IMR-90 (cell line): ENCODE measurements at places on chromosomes 3 and 15.

- no peak for DNase-seq
These were observed 61.1 kb downstream of the PCCB start for GRCh38 chr3:136311261-136311660.

DNA sequence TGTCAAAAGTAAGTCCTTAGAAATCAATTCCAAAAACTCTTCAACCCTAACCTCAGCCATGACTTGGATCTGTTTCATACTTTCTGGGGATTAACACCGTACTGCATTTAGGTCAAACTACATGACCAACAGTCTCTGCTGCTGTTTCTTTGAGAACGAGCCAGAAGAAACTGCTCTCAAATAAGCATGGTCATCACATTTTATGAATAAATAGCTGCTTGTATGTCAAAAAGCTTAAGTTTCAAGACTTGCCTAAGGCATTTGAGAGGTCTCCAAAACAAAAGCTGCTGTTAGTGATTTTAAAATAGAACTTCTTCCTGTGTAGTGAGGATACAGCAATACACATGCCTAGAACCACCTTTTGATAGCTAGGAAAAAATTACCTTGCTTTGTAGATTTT is 166.3 kb upstream of the CHRM5 start:
- DNase-seq, result no peak

DNA sequence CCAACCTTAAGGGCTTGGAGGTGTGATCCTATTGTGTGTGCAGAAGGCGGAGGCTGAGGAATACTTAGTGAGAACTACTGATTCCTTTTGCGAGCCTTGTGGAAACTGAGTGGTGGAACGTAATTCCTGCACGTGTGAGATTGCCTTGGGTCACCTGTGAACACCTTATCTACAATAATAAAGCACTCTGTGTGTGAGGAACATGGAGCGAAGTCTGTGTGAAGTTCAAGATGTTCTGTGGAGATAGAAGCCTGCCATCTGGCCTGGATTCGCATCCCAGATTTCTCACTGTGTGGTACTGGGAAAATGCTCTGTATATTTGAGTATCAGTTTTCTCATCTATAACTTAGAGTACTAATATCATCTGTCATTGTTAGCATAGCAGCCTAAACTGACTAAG is 179.5 kb upstream of the PDZRN3 start:
- no peak for DNase-seq

GRCh38 chr15:66820481-66821176 is 118.6 kb downstream of the SMAD6 start:
- DNase-seq, result no peak

DNA sequence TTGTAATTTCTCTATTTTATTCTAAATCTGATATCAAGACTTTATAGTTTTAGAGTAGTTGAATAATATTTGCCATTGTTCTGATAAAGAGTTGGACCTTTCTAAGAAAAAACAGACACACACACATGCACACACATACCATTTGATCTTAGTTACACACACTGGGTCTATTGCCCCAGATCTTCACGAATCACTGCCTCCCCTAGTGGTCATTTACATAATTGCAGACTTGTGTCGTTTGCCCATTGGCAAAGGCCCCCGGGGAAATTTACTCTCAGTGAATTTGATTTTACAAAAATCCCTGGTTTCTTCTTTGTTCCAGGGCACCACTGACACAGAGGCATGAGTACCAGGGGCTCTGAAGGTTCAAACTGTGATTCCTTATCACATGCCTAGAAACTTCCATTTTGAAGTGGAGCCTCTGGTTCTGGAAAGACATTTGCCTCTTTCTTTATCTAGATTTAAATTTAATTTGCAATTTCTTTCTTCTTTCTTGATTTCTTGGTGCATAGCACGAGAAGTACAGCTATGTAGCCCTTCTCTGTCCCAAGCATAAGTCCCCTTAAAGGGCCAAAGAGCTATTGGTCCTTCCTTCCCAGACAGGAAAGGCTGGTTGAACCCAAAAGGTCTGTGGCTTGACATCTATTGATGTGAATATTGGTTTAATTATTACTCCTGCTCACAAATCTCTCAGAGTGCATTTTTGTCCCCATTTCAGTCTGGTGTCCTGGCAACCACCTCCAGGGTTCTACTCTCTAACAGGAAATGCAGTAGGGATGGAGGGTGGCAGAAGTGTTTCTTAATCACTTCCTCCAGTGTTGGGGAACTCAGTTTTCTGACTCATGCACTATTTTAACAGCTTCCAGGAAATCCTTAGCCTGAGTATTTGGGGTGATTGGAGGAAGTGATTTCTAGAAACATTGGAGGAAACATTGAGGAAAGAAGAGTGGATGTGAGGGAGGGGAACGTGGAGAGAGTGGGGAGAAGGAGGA is 32.4 kb upstream of the SLC6A11 start:
- peak; percentile 22 for DNase-seq

GRCh38 chr3:147431751-147432150 is 22.6 kb downstream of the ZIC1 start:
- DNase-seq, result no peak

DNA sequence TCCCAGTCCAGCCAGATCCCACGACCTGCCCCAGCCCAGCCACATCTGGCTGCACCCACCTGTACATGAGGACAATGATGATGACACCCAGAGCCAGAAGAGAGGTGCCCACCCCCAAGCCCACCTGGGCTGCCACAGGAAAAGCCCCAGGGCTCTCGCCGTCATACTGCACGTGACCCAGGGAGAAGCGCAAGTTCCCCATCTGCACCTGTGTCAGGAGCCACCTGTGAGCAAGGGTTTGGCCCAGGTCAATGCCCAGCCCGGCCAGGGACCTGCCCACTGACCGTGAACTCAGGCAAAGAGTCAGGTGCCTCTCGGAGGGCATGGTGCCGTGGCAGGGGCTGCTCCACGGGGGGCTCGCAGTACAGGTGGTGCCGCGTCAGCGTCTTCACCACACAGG is 16.3 kb downstream of the PLXNB1 start:
- no peak for DNase-seq

DNA sequence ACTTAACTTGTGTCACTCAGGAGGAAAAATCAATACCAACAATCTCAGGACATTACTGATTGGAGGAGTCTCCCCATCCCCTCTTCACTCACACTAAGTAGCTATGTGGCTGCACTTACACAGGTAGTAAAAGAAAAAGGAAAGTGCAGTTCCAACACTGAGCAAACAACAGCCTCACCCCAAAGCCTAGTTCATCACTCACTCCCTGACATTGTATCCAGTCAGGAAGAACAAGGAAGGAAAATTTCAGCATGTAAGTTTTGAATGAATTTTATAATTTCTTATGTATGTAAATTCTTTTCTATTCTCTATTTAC is 273.4 kb downstream of the IGSF11 start:
- no peak for DNase-seq

DNA sequence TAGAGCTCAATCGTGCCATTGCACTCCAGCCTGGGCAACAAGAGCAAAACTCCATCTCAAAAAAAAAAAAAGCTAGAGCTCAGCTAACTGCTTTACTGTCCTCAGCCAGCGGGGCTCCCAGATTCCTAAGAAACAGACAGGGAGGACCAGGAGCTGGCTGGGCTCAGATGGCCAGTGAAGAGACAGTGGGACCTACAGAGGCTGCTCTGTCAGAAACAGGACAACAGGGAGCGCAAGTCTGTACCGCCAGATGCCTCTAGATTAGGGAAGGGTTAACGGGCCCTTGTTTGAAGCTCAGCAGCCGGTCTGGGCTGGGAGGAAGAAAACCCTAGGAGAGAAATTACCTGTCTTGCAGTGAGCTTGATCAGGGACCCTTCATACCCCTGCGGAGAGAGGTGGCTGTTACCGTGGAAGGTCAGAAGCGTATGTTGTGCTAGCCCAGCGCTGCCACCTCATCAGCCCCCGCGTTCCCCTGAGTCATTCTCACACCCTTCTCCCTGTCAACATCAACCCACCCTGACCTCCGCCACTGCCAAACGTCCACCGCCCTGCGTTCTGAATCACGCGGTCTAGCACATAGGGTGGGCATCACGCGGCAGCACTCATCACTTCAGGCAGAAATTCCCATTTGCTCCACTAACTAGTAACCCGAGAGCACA is 25.3 kb downstream of the RBPMS2 start:
- peak; percentile 57 for DNase-seq

DNA sequence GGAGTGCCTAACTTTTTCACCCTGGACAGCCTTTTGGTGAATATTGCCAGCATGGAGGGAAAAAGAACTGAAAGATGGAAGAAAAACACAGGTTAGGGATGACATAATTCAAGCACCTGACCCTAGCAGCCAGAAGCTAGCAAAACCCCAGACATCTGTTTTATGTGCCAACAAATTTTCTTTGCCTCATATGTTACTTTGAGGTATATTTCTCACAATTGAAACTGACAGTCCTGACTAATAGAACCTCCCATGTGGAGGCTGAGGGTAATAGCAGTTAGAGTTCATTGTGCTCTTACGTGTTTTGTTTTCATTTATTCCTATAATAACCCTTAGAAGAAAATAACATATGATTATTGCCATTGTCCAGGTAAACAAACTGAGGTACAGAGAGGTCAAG is 71.5 kb upstream of the SLC25A26 start:
- no peak for DNase-seq

DNA sequence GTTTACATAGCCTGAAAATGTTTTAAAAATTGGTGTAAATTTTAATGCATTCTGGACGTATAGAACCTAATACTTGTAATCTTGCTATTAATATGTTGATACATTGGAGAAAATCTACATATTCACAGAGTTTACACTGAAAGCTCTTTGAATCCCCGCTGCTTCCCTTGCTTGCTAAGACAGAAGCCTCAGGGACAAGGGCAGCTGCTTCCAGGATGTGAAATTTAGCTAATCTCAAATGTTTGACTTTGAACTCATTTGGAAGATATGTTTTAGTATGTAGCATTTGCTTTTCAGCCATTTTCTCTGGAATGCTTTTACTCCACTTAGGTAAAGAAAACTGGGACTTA is 172.0 kb downstream of the RBMS3 start:
- DNase-seq, result peak; percentile 8

GRCh38 chr3:190024912-190025311 is 95.8 kb downstream of the P3H2 start:
- DNase-seq, result peak; percentile 77

GRCh38 chr3:33401781-33402180 is 38.4 kb downstream of the UBP1 start:
- peak; percentile 70 for DNase-seq

GRCh38 chr3:187377842-187378241 is 9.7 kb downstream of the RTP4 start:
- DNase-seq, result no peak

GRCh38 chr15:77021088-77021481 is 26.2 kb downstream of the PSTPIP1 start:
- no peak for DNase-seq

- DNase-seq, result no peak
These were observed 617.9 kb downstream of the NTRK3 start for GRCh38 chr15:87638554-87639083.

GRCh38 chr3:24299806-24300626 is 194.6 kb downstream of the THRB start:
- peak; percentile 11 for DNase-seq

DNA sequence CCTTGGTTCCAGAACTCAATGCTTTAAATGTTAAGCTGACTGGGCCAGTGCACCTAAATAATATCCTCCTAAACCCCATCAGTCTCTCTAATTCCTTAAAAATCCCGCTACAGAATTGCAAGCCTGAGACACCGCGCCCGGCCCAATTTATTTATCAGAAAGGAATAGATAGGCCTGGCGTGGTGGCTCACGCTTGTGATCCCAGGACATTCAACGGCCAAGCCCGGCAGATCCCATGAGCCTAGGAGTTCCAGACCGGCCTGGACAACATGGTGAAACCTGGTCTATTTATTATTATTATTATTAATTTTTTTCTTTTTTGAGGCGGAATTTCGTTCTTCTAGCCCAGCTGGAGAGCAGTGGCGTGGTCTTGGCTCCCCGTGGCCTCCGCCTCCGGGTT is 28.0 kb upstream of the TUBGCP5 start:
- DNase-seq, result no peak

- DNase-seq, result no peak
These were observed 547.3 kb downstream of the MECOM start for GRCh38 chr3:169116056-169116693.

DNA sequence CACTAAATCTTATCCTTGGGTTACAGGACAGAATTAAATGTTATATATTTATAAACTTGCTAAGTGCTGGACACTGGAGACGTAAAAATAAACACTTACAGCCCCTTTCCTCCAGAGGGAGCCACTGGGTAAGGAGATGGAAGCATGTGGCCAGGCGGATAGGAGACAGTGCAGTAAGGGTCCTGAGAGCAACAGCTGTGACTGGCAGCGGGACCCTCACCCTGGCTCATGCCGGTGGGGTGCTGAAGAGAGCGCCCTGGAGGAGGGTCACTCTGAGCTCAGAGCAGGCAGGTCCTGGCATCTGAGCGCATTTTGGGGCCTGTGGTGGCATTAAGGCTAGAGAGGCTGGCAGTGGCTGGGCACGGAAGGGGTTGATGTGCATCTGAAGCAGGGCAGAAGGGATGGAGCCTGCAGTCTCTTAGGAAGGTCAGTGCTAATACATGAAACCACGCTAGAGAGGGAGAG is 16.0 kb downstream of the SEC61A1 start:
- DNase-seq, result peak; percentile 55

DNA sequence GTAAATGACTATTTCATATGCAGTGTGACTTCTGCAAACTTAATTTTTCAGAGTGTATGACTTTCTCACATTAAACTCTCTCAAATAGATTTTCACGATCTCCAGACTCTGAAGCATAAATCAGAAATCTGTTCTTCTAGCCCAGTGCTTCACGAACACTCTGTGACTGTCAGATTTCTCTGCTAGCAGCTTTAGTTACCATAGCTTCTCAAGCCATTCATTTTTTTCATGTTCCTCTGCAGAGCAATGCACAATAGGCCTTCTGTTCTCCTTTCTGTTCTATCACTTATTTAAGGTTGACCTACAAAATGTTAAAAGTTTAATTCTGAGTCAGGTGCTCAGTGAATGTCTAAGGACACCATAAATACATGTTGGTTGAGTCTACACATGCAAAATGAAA is 1102.2 kb downstream of the TUSC7 start:
- peak; percentile 14 for DNase-seq

GRCh38 chr3:61877359-61878138 is 316.2 kb downstream of the PTPRG start:
- no peak for DNase-seq

GRCh38 chr3:51379746-51380455 is 5.2 kb upstream of the MANF start:
- no peak for DNase-seq
